Activated CD8-positive, alpha-beta memory T cell treated with anti-CD3 and anti-CD28 coated beads, Interleukin-2, amount 50 U/mL, for 48 hours (primary cell): ENCODE measurements at places on chromosomes 4 and X.

GRCh38 chrX:16186380-16187007 lies 19.2 kb downstream of the MAGEB17 start:
- no peak for DNase-seq

DNA sequence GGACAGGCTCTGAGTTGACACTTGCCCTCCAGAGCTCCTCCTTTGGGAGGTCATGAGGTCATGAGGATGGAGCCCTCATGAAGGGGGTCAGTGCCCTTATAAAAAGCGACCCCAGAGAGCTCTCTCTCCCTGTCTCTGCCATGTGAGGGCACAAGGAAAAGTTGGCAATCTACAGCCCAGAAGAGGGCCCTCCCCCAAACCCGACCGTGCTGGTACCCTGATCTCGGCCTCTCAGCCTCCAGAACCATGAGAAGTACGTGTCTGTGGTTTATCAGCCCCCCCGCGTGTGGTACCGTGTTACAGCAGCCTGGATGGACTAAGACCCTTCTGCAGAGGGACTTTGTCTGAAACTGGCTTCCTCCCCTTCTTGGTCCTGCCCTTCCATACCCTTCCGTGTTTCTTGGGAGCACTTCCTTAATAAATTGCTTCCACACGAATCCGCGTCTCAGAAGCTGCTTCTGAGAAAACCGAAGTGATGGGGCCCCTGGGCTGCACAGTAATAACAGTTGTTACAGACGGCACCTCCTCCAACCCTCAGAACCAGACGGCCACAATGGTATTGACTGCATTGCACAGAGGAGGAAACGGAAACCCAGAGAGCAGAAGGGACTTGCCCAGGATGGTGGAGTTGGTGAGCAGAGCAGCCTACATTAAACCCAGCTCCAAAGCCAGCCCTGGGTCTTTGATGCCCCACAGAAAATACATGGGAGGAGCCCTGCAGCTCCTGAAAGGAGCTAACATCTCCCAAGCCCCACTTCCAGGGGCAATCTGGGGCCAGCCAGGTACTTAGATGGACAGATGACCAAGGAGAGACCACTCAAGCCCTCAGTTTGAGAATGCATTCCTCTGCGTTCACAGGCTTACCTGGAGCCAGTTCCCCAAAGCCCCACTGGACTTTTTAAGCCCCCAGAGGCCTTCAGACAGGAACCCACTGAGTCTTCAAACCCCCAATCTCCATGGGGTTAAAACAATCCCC lies 242.7 kb downstream of the BCOR start:
- peak; percentile 70 for DNase-seq

DNA sequence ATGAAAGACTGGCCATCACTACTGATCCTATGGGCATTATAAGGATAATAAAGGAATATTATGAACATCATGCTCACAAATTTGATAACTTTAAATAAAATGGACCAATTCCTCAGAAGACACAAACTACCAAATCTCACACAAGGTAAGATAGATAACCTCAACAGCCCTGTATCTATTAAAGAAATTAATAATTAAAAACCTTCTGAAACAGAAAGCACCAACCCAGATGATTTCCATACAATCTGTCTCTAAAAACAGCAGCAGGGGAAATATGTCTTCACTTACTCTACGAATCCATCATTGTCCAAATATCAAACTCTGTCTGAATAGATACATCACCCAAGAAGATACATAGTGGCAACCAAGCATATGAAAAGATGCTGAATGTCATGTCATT lies 55.2 kb downstream of the LCORL start:
- DNase-seq = no peak

- DNase-seq = no peak
Measured at GRCh38 chrX:17697191-17697590, 40.1 kb upstream of the SCML1 start.

GRCh38 chr4:174709526-174709925 lies 119.5 kb downstream of the GLRA3 start:
- DNase-seq = no peak

DNA sequence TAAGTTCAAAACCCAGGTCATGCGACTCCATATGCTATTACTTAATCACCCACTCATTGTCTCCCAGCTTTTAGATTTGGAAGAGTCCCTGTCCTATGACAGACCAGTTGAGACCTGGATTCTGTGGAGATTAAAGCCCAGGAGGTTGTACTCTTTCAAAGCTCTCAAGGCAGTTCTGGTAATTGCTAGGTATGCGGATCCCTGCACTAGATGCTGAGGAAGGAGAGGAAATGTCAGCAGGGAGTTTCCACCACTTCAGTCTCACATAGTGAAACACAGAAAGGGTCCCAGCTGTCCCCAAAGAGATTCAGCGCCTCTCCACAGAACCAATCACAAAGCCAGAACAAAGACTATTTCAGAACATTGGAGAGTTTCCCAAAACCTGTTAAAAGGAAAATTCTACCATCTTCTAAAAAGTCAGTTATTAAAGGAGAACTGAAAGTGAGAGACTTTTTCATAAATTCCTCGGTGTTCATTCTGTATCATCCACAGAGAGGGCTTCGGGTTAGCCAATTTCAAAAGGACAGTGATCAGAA lies 53.4 kb downstream of the IRF2 start:
- no peak for DNase-seq

DNA sequence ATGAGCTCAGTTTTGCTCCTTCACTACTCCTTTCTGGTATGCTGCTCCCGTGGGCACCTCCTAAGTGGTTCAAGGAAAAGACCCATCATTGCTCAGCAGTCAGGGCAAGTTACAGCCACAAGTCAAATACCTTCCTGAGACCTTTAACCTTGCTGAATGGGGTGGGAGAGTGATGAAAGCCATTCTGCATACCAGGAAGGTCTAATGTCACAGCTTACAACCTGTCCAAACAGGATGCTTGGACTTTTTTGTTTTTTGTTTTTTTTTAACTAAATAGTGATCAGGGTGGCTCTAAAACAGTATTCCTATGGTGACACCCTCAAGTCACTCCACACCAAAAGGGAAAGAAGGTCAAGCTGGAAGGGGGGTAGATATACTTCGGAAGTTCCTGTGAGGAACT lies 93.1 kb downstream of the GPC3 start:
- no peak for DNase-seq

DNA sequence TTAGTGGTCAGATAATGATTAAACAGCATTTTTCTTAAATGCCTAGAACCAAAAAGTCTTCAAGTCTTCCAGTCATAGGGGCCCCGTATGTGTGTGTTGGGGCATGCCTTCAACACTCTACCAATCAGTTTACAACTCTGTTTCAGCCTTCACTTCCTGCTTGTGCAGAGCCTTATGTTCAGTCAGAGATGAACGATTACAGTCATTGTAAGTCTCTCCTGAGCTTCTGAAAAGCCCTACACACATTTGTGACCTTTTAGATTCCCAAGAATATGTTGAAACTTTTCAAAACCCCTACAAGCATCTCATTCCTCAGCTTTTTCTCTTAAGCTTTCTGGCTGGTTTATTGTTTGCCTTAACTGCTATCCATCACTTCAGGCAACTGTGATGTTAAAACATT lies 591.2 kb downstream of the ZNF674 start:
- DNase-seq = no peak

- DNase-seq = no peak
Measured at GRCh38 chrX:85109235-85109634, 105.6 kb downstream of the APOOL start.

GRCh38 chr4:182724414-182724813 lies 192.8 kb downstream of the DCTD start:
- no peak for DNase-seq

DNA sequence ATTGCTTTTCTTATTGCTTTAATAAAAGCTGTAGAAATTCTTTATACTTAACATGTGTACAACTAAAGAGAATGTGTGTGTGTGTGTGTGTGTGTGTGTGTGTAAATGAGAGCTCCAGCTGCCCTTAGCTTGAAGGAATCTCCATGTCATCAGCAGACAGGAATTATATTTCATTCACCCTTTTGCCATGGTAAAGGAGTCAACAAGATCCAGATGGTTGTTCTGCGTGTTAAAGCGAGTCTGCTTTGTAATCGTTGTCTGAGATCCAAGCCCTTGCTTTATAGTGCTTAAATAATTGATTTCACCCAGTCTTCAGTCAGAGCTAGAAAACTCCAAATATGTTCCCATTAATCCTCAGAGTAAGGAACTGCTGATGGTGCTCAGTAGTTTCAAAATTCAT lies 285.5 kb downstream of the PDGFC start:
- DNase-seq = no peak

DNA sequence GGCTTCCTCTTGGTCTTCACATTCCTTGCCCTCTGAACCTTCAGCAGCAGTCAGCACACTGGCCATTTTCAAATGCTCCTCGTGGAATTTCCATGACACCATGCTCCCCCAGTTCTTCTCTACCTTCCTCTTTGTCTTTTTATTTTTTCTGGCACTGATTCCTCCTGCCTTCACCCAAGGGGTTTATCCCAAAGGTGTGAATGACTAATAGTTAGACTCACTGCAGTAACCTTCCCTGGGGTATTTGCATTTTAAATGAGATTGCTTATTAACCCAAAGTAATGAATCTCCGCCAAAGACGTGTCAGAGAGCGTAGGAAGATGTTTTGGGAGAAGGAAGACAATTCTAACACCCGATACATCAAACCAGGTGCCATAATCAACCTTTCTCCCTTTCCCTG lies 36.2 kb downstream of the CD40LG start:
- DNase-seq = no peak

GRCh38 chr4:134533068-134533467 lies 331.5 kb upstream of the PABPC4L start:
- no peak for DNase-seq

- no peak for DNase-seq
Measured at GRCh38 chr4:5203309-5203992, 152.2 kb downstream of the STK32B start.

GRCh38 chrX:38124000-38124399 lies 96.7 kb downstream of the SRPX start:
- DNase-seq = no peak

DNA sequence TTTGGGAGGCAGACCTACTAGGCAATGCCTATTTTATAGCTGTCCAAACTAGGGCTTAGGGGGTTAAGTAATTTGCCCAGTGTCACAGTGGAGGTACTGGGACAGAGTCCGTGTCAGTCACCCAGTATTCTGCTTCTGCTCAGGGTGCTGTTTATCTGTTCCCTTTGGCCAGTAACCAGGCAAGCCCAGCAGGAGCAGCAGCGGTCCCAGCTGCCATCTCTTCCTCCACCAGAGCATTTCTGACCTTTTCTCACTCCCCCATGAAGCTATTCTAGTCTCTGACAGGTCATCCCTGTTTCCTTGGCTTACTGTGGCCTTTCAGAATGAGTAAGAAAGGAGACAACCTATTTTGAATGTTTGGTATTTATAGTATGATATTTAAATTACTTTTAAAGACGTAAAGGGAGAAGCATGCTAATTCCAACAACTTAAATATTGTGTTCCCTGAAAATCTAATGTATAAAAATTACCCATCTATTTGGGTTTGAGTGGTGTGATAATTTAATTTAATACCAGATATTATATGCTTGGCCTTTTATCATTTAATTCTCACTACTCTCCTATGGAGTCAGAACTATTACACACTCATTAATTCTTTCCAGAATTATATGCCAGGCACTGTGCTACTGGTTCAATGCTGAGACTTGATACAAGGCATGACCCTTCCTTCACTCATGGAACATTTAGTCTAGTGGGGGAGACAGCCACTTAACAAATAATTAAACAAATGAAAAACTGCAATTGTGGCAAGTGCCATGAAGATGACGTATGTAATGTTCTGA lies 60.6 kb downstream of the RPS6KA3 start:
- DNase-seq = no peak

- DNase-seq = no peak
Measured at GRCh38 chrX:131405497-131405896, 116.4 kb upstream of the IGSF1 start.

DNA sequence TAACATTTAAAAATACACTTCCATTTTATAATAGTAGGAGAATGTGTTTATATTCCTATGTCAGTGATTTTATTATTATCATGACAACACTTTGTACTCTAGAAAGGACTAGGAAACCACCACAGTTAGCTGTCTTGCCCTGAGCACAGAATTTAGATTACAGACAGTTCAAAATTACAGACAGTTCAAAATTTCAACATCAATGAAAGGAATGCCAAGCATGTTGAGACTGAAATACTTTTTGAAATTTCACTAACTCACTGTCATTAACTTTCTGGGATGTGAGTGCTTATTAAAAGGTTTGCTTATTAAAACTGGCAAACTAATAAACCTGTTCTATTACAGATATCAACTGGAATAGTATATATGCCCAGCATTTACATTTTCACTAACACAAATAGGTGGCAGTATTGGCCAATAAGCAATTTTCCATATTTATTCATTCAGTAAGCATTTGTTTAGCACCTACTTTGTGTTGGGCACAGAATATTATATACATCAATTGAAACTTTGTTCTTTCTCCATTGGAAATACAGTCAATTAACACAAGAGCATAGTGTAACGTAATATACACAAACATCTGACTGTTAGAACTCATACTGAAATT lies 179.4 kb downstream of the FBXW7 start:
- no peak for DNase-seq

GRCh38 chrX:94051926-94052325 lies 377.9 kb downstream of the FAM133A start:
- DNase-seq = no peak

GRCh38 chrX:633043-633984 lies 2.7 kb downstream of the SHOX start:
- no peak for DNase-seq

DNA sequence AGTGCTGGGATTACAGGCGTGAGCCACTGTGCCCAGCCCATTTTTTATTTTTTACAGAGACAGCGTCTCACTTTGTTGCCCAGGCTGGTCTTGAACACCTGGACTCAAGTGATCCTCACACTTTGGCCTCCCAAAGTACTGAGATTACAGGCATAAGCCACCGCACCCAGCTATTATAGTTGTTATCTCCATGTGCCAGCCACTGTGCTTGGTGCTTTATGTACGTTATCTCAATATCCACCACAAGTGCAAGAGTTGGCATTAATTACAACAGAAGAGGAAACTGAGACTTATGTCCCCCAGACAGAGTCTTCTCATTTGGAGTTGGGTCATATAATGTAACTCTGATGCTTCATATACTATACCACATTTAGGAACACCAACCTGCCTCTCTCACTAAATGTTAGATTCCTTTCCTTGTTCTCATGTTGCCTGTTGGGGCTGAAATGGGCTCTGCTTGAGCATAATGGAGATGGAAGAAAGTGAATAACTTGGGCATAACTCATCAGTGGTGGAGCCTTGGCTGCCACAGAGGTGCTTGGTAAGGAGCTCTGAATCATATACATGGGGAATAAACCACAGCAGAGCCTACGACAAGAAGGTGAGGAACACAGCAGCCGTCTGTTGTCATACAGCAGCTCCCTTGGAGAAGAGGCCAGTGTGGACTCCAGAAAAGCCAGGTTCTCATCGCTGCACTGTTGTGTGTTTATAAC lies 84.3 kb downstream of the SPRY1 start:
- no peak for DNase-seq

- no peak for DNase-seq
Measured at GRCh38 chr4:57078685-57079521, 31.3 kb downstream of the IGFBP7 start.

DNA sequence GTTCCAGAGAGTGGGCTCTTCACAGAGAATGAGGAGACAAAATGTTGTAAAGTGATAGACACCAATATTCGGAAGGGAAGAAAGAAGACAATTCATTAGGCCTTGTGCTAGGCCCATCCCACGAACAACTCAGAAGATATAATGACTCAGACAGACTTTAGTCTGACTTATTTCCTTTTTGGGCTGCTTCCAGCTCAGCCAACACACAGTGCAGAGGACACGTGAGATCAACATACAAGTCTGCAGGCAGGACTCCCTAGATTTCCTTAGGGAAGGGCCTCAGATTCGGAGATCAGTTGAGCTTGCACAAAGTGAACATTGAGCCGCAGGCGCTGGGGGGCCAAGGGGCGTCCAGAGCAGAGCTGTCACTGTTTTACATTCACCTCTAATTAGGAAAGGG lies 290.7 kb upstream of the TENM3 start:
- DNase-seq = no peak
